Mesothelial cell of epicardium (in vitro differentiated cells): ENCODE measurements at places on chromosomes 2 and 18. TPM values are rescaled to one million over a fixed set of nuclear protein-coding genes. Genes with fewer than 3 reads are reported as not detected.

The SLC14A1 gene
- total RNA-seq = 0.20 TPM in 1 of 3 replicates, not detected in the others

- DNase-seq = no peak
Observed at GRCh38 chr2:170235860-170236679, 58.1 kb downstream of the MYO3B start.

DNA sequence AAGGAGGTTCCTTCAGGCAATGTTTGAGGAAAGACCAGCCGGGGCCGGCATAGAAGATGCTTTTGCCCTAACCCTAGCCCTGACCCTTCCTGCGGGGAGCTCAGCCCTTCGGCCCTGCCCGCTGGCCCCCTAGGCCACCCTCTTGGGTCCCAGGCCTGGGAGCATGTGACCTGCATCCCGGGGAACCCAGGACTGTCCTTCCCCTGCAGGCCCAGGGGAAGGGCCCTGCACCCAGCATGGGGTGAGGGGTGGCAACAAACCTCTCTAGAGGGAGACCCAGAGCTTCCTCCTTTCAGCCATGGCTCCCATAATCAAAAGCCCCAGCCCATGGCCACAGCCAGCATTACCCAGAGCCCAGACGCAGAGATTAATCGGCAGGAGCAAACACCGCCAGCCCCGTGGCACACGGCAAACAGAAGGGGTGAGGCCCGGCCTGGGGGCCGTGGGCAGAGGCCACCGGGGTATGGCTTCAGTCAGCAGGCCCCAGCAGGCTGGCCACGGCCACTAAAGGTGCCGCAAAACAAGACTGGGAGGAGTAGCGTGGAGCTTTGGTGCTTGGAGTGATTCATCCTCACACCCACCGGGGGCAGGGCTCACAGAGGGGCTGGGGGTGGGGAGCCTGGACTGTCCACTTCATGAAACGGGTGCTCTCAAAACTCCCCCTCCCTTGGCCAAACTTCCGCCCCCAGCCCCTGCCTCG lies 61.6 kb upstream of the HPCAL1 start:
- no peak for DNase-seq

GRCh38 chr18:326846-327245 lies 59.0 kb upstream of the THOC1 start:
- no peak for DNase-seq

The NR4A2 gene
- 1.6 to 2.1 TPM (median 1.7 TPM) in 3 replicates for total RNA-seq

The RIT2 gene
- total RNA-seq = 0.57 TPM in 1 of 3 replicates, not detected in the others

The ZNF804A gene
- total RNA-seq = 2.7 to 2.8 TPM (median 2.7 TPM) in 3 replicates

- no peak for DNase-seq
Observed at GRCh38 chr18:44229693-44230108, 451.0 kb upstream of the SETBP1 start.

DNA sequence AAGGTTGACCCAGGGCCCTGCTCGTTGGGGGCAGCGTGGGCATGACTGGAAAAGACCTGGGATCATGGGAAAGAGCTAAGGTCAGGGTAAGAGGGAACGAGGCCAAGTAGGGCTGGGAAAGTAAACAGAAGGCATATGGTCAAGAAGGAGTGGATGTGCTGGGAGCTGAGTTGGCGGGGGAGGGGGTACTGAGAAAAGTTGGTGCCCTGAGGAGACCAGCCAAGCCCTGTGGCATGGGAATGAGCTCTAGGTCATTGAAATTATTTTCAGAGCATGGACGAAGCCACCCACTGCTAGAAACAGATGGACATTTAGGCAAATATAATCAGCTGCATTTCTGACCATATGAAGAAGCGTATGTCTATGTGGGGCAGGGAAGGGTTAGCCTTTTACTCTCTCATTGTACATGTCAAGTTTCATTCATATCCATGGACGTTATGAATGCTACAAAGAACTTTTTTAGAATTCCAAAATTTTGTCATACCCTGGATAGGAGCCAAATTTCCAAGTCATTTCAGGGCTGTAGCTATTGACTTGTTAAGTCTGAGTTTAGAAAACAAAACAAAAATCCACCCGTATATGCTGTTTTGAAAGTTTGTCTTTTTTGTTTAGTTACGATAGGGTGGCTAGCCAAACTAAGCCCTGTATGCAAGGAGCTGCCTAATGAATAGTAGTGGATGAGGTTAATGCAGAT lies 19.1 kb downstream of the MAPRE2 start:
- no peak for DNase-seq

The NCL gene
- 631 to 645 TPM (median 634 TPM) in 3 replicates for total RNA-seq
